ENCODE measurements at places on chromosomes 13 and 19. TPM values are rescaled to one million over a fixed set of nuclear protein-coding genes. Genes with fewer than 3 reads are reported as not detected.

The HRC gene
- total RNA-seq = 0.16 TPM

The TLE2 gene
- 65.2 TPM for total RNA-seq

- DNase-seq = peak; percentile 80
- H3K4me1 ChIP-seq = peaks cover 43% of the 10 kb centered on the region
- no peaks in the 10 kb centered on the region for H3K36me3 ChIP-seq
- peak overlapping the region; percentile 93 for H3K27ac ChIP-seq
- H3K4me3 ChIP-seq = no peak overlapping the region
- no peaks in the 10 kb centered on the region for H3K27me3 ChIP-seq
Measured at GRCh38 chr19:51702825-51703574, 9.9 kb downstream of the SPACA6 start.

DNA sequence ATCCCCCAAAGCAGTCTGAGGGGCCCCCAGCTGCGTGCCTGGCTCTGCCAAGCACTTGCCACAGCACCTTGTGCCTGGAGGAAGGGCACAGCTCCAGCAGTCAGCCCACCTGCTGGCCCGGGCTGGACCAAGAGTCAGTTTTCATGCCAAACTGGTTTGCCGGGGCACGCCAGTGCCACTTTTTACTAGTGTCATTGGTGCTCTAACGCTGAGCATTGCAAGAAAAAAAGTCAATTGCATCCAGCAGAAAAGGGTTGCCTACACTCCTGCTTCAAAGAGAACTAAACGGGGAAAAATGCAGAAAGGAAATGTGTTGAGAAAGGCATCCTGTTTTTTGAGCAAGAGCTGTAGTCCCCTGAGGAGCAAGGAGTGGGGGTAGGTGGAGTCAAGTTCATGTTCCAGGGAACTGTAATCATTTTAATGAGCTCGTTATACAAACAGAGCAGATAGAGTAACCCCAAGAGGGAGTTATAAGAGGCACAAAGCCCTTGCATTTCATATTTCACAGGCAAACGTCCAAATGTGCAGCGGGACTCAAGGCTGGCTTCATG lies 68.4 kb downstream of the F2RL3 start:
- no peak overlapping the region for H3K27ac ChIP-seq
- peaks cover 3% of the 10 kb centered on the region for H3K27me3 ChIP-seq
- DNase-seq = no peak

DNA sequence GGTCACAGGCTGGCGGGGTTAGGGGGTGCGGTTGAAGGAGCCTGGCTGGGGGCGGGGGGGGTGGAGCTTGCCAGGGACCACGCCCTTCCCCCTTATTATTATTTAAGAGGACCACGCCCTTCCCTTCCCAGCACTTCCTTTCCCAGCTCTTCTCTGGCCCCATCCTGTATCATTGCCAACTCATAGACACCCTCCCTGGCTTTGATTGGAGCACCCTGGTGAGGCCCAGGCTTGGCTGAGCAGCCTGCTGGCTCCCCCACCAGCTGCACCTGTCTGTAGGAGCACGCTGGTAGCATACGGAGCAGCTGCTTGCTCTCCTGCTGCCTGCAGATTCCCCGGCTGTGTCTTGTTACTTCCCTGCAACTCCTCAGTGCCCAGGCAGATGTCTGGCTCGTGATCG lies 62.5 kb upstream of the PDX1 start:
- H3K4me1 ChIP-seq = no peaks in the 10 kb centered on the region
- H3K27me3 ChIP-seq = no peaks in the 10 kb centered on the region
- no peak overlapping the region for H3K4me3 ChIP-seq
- no peak for DNase-seq
- H3K36me3 ChIP-seq = no peaks in the 10 kb centered on the region
- no peak overlapping the region for H3K27ac ChIP-seq

The PTPRH gene
- total RNA-seq = 1.9 TPM

The C19orf33 gene
- not detected for total RNA-seq

The ASPDH gene
- total RNA-seq = not detected

The C3 gene
- total RNA-seq = 317 TPM

GRCh38 chr19:16893686-16893989 lies 4.8 kb downstream of the F2RL3 start:
- H3K27me3 ChIP-seq = peaks cover 10% of the 10 kb centered on the region
- H3K27ac ChIP-seq = no peak overlapping the region
- no peak overlapping the region for H3K4me3 ChIP-seq
- peaks cover 10% of the 10 kb centered on the region for H3K4me1 ChIP-seq

- no peak overlapping the region for H3K4me3 ChIP-seq
- DNase-seq = no peak
- H3K27ac ChIP-seq = peak overlapping the region; percentile 68
- peaks cover 11% of the 10 kb centered on the region for H3K4me1 ChIP-seq
- no peaks in the 10 kb centered on the region for H3K27me3 ChIP-seq
Measured at GRCh38 chr19:47704024-47704423, 9.2 kb upstream of the EHD2 start.

- H3K27me3 ChIP-seq = no peaks in the 10 kb centered on the region
- peaks cover 55% of the 10 kb centered on the region for H3K4me1 ChIP-seq
- no peak overlapping the region for H3K27ac ChIP-seq
Measured at GRCh38 chr13:39596685-39597084, 6.3 kb downstream of the LHFPL6 start.

- DNase-seq = no peak
- H3K4me1 ChIP-seq = no peaks in the 10 kb centered on the region
- H3K4me3 ChIP-seq = no peak overlapping the region
- H3K36me3 ChIP-seq = no peaks in the 10 kb centered on the region
- H3K27ac ChIP-seq = no peak overlapping the region
- no peaks in the 10 kb centered on the region for H3K27me3 ChIP-seq
Measured at GRCh38 chr13:109447667-109448066, 338.7 kb downstream of the IRS2 start.

GRCh38 chr19:40862333-40862732 lies 12.1 kb upstream of the CYP2A6 start:
- no peaks in the 10 kb centered on the region for H3K27me3 ChIP-seq
- H3K4me1 ChIP-seq = no peaks in the 10 kb centered on the region
- H3K36me3 ChIP-seq = no peaks in the 10 kb centered on the region
- H3K4me3 ChIP-seq = no peak overlapping the region
- no peak for DNase-seq

- no peak overlapping the region for H3K4me3 ChIP-seq
- peaks cover 17% of the 10 kb centered on the region for H3K36me3 ChIP-seq
- H3K27ac ChIP-seq = no peak overlapping the region
- H3K27me3 ChIP-seq = no peaks in the 10 kb centered on the region
Measured at GRCh38 chr13:113831061-113831460, 32.8 kb downstream of the GAS6 start.

GRCh38 chr19:44658069-44658733 lies 13.1 kb upstream of the CEACAM19 start:
- no peak for DNase-seq
- no peaks in the 10 kb centered on the region for H3K4me1 ChIP-seq
- H3K27me3 ChIP-seq = no peaks in the 10 kb centered on the region
- no peak overlapping the region for H3K27ac ChIP-seq
- H3K4me3 ChIP-seq = no peak overlapping the region

The PRODH2 gene
- not detected for total RNA-seq

- H3K4me1 ChIP-seq = peaks cover 42% of the 10 kb centered on the region
- peak overlapping the region; percentile 78 for H3K27ac ChIP-seq
- peak overlapping the region; percentile 82 for H3K4me3 ChIP-seq
- H3K27me3 ChIP-seq = no peaks in the 10 kb centered on the region
Measured at GRCh38 chr19:7393939-7394730, 45.4 kb downstream of the ARHGEF18 start.

DNA sequence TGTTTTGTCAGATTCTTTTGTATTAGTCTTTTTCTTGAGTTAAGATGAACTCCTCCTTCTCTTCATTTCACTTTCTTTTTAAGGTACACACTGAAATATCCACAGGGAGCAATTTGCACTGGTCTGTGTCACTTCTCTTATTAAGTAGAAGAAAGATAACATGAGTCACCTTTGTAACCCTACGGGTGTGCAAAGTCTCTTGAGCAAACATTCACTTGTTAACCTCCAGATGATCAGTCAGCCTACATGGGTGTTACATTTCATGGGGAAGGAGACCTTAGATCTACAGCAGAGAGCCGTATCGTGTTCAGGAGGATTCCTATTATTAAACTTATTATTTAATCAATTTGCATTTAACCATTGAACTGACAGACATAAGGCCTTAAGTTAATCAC lies 5.1 kb downstream of the ZNF507 start:
- H3K36me3 ChIP-seq = peaks cover 65% of the 10 kb centered on the region
- peak overlapping the region; percentile 65 for H3K27ac ChIP-seq
- peaks cover 55% of the 10 kb centered on the region for H3K4me1 ChIP-seq
- H3K27me3 ChIP-seq = no peaks in the 10 kb centered on the region

The CPB2 gene
- not detected for total RNA-seq

- H3K4me3 ChIP-seq = no peak overlapping the region
- no peaks in the 10 kb centered on the region for H3K27me3 ChIP-seq
- no peaks in the 10 kb centered on the region for H3K4me1 ChIP-seq
- no peak for DNase-seq
Measured at GRCh38 chr13:113890774-113891480, 27.1 kb upstream of the GAS6 start.

DNA sequence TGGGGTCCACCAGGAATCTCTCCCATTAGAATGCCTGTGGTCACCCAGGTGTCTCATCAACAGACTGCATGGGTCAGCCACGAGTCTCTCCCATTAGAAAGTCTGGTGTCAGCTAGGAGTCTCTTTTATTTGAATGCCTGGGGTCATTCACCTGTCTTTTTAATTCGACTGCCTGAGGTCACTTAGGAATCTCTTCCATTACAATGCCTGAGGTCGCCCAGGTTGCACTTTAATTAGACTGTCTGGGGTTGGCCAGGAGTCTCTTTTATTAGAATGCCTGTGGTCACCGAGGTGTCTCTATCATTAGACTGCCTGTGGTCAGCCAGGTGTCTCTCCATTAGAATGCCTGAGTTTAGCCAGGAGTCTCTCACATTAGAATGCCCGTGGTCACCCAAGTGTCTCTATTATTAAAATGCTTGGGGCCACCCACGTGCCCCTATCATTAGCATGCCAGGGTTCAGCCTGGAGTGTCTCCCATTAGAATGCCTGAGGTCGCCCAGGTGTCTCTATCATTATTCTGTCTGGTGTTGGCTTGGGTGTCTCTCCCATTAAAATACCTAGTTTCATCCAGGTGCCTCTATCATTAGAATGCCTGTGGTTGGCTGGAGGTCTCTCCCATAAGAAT lies 1474.3 kb downstream of the UQCRFS1 start:
- H3K27me3 ChIP-seq = no peaks in the 10 kb centered on the region
- H3K4me3 ChIP-seq = no peak overlapping the region
- H3K36me3 ChIP-seq = peaks cover 61% of the 10 kb centered on the region

The USHBP1 gene
- total RNA-seq = 3.1 TPM

DNA sequence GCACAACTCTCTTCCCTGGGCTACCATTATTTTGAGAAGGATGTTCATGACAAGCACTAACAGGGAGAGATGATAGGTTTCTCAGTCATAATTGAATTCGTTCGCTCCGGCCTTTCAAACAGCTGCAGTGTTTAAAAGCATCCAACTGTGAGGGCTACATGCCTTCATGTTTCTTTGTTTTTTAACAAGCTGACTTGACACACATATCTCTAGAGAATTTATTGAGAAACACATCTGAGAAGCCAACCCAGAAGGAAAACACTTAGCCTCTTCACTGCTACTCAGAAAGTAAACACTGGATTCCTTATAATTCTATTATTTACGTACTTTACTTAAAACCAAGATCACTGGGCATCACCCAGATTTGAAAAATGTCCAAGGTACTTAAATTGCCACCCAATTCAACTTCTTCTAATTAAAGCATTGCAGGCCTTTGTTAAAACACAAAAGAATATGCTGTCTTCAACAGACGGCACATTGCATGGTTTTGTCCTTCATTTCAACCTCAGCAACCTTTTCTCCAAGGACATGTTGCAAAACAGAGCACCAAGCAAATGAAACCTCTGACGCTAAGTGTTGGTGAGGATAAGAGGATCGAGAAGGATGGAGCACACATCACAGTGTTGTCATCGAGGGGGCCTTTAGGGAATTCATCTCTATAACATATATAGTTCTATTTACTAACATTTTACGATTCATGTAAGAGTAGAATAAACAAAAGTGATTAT lies 75.8 kb downstream of the TBC1D4 start:
- H3K4me1 ChIP-seq = no peaks in the 10 kb centered on the region
- DNase-seq = no peak
- H3K36me3 ChIP-seq = no peaks in the 10 kb centered on the region
- no peak overlapping the region for H3K4me3 ChIP-seq
- H3K27me3 ChIP-seq = no peaks in the 10 kb centered on the region

The EBI3 gene
- total RNA-seq = 2.1 TPM

- H3K4me1 ChIP-seq = peaks cover 24% of the 10 kb centered on the region
- H3K27ac ChIP-seq = no peak overlapping the region
- no peak for DNase-seq
- H3K27me3 ChIP-seq = no peaks in the 10 kb centered on the region
- no peaks in the 10 kb centered on the region for H3K36me3 ChIP-seq
Measured at GRCh38 chr13:21846605-21847004, 175.7 kb downstream of the FGF9 start.

GRCh38 chr19:11044431-11044830 lies 44.8 kb upstream of the LDLR start:
- H3K4me1 ChIP-seq = no peaks in the 10 kb centered on the region
- H3K36me3 ChIP-seq = peaks cover 28% of the 10 kb centered on the region
- no peak overlapping the region for H3K4me3 ChIP-seq
- H3K27me3 ChIP-seq = no peaks in the 10 kb centered on the region
- H3K27ac ChIP-seq = no peak overlapping the region

- H3K36me3 ChIP-seq = no peaks in the 10 kb centered on the region
- no peaks in the 10 kb centered on the region for H3K4me1 ChIP-seq
- no peak overlapping the region for H3K4me3 ChIP-seq
- DNase-seq = no peak
- no peak overlapping the region for H3K27ac ChIP-seq
Measured at GRCh38 chr13:77774181-77774580, 76.7 kb downstream of the SLAIN1 start.

The ZFP28 gene
- total RNA-seq = 11.2 TPM

DNA sequence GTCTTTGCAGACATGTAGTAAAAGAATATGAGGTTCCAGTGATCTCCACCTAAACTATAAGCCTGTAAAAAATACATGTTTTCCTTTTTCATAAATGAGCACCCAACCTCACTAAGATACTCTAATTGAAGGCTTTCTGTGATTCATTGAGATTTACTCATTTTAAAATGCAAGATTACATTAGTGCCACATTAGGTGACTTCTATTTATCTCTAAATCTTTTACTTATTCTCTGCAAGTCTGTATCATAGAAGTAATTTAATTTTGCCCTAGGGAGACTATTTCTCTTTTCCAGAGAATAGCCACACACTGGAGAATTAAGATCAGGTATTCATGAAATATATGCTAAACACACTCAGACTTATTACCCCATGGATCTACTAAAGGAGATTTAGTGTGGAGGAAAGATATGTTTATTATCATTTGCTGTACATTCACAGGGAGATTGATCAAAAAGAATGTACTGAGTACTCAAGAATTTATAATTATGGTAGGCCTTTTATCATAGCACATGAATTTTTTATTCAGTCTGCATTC lies 290.2 kb upstream of the ATXN8OS start:
- H3K27me3 ChIP-seq = no peaks in the 10 kb centered on the region
- no peaks in the 10 kb centered on the region for H3K36me3 ChIP-seq
- no peak overlapping the region for H3K4me3 ChIP-seq
- DNase-seq = no peak

Measured in sigmoid colon (tissue), 7 donors.